ENCODE measurements at places on chromosomes 5 and 9. TPM values are rescaled to one million over a fixed set of nuclear protein-coding genes. Genes with fewer than 3 reads are reported as not detected.

GRCh38 chr9:102035929-102036328 lies 297.5 kb upstream of the GRIN3A start:
- no peak for DNase-seq

GRCh38 chr9:36389590-36389989 lies 10.5 kb downstream of the RNF38 start:
- DNase-seq = no peak

TMEM232 gene
- total RNA-seq = 3.0 TPM

- no peak for DNase-seq
Measured at GRCh38 chr5:84260939-84261338, 123.7 kb downstream of the EDIL3 start.

DNA sequence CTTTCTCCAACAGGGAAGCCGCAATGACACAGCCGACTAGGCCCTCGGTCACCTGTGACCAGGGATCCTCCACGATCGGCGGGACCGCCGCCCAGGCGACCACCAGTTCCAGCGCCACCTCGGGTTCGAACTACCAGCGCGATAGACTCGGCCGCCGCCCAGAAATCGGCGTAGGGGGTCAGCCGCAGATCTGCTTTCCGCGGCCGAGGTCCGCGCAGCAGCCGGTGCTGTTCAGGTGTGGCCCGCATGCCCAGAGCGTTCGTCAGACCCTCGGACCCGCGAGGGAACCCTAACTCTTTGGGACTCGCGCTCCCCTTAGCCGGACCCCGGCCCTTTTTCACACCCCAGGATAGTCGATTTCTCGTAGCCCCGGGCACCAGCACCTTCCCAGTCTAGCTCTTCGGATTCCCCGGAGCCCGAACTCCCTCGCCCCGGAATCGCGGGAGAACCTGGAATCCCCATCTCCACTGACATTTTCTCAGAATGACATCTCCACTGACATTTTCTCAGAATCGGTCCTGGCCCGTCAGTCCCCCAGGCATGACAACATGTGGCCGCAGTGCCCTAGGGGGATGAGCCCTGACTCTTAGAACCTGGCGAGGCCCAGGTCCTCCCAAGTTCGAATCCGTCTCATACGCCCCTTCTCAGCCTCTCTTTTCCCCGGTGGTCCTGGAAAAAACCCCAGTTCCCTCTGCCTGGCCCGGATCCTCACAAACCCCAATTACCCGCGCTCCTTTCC lies 428 bp downstream of the C5orf52 start:
- no peak for DNase-seq

- no peak for DNase-seq
Measured at GRCh38 chr5:174246743-174247142, 201.2 kb downstream of the NSG2 start.

AFAP1L1 gene
- 0.44 TPM for total RNA-seq

- DNase-seq = no peak
Measured at GRCh38 chr9:12464400-12464799, 228.8 kb upstream of the TYRP1 start.

DNA sequence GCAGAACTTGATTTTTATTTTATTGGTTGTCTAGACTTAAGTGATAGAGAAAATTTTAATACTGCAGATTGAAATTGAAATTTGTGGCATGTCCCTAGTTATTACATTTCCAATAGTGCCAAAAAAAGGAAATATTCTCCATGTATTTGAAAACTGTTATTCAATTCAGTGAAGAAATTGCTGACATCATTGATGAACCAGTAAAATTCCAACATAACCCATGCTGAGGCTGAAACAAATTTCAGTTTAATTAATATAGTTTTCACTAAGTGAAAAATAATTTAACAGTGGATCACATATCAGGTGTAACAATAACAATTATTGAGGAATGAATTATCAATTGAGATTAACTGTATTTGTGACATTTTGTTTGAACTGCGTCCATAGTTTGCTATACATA lies 38.7 kb downstream of the LURAP1L start:
- DNase-seq = no peak

All from activated B cell treated with CpG ODN at 0.5 μM for 24 hours (primary cell).